NCI-H1436 treated with DMSO at 0.1 percent for 48 hours (cell line): ENCODE measurements at places on chromosomes 1 and 21.

- no peak for DNase-seq
Measured at GRCh38 chr1:181326348-181326747, 157.0 kb upstream of the CACNA1E start.

GRCh38 chr21:27206368-27206982 is 239.6 kb upstream of the ADAMTS5 start:
- DNase-seq, result no peak

DNA sequence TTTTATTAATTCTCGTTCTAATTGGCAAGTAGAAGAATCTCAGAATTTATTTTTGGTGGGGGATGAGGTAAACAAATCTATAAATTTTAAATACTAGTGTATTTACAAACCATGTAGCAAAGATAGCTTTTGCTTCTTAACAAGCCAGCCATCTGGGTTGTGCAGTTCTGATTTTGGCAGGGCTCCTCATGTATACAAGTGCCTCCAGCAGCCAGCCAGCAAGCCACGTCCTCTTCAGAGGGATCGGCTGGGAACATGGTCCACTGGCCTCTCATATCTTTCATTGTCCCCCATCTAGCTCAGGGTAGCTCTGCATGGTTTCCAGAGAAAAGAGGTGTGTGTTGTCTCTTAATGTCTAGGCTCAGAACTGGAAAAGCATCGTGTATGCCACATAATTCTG is 659.1 kb downstream of the MRPL39 start:
- no peak for DNase-seq

- no peak for DNase-seq
Measured at GRCh38 chr1:159895286-159895685, 4.7 kb downstream of the CFAP45 start.

DNA sequence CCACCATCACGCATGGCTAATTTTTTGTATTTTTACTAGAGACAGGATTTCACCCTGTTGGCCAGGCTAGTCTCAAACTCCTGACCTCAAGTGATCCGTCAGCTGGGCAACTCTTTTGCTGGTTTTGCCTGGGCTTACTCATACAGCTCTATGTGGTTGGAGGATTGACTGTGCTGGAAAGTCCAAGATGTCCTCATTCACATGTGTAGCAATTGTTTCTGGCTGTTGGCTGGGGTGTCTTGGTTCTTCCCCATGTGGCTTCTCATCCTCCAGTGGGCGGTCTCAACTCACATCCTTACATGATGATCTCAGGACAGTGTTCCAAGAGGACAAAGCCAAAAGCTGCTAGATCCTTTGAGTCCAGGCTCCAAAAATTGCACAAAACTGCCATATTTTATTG is 53.3 kb downstream of the TEX35 start:
- DNase-seq, result no peak

DNA sequence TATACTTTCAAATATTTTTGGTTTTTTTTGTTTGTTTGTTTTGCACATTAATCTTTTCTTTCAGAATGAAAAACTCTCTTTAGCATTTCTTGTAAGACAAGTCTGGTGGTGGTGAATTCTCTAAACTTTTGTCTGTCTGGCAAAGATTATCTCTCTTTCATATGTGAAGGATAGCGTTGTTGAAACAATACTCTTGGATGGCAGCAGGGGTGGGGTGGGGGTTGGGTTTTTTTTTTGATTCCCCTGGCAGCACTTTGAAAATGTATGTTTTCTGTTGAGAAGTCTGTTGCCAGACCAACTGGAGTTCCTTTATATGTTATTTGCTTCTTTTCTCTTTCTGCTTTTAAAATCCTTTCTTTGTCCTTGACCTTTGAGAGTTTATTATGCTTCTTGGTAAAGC is 160.2 kb downstream of the VAV3 start:
- no peak for DNase-seq

- DNase-seq, result no peak
Measured at GRCh38 chr1:188719735-188720134, 1757.9 kb downstream of the BRINP3 start.

GRCh38 chr1:118788463-118788862 is 199.7 kb downstream of the TBX15 start:
- no peak for DNase-seq

DNA sequence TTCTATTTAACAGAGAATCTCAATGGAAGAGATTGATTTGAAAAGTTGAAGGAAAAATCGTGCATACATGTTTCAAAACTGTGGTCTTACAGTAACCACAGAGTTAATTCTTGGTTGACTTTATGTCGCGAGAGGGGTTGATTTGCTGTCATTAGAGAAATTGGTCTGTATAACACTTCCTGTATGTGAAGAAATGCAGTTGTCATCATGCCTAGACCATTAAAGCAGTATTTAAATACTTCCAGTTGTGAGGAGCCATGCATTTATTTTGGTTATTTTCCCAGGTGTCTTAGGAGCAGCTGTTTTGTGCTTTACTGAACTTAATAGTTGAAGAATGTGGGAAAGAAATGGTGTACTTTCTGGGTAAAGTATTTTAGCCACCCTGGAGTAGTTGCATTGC is 76.2 kb downstream of the NFIA start:
- no peak for DNase-seq

GRCh38 chr1:2538376-2538775 is 8.3 kb upstream of the HES5 start:
- DNase-seq, result no peak

- DNase-seq, result no peak
Measured at GRCh38 chr1:229027622-229028182, 243.2 kb upstream of the RAB4A start.
